ENCODE measurements at places on chromosomes 7 and 10.
A peak's percentile ranks its signal among the peaks of the same experiment; 100 is the strongest.

DNA sequence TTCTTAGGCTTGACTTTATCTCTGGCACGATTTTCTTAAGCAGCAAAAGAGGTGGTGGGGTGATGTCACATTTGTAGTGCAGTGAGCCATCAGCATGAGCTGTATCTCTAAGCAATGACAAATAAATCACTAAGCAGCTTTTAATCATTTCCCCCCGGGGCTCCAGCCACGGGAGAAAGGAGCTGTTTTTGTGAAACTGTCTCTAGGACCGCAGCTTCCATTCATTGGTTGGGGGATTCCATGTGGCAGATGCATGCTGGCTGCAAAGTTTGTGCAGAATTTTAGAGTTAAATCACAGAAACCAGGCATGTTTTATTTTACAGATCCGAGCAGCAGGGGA, 464 bp downstream of the KIAA1217 start:
- DNase-seq: no peak

DNA sequence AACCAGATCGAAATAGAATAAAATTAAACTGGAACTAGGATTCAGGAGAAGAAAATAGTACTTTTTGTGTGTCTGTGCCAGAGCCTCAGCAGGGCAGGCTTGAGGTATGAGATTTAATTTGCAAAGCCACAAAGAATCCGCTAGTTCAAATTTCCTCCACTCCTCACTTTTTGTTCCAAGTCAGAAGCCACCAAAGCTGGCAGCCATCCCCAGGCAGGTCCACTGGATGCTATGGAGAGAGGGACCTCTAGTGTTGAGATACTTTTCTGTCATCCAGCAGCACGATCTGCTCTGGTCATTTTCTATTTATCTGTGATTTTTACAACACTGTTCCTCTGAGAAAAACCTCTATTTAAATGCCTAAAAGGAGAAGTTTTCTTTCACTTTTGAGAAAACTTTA, 147.9 kb upstream of the FRMD4A start:
- DNase-seq: no peak

GRCh38 chr7:112125250-112125649, 80.9 kb downstream of the DOCK4 start:
- DNase-seq: no peak

GRCh38 chr7:44767912-44768627, 19.4 kb downstream of the ZMIZ2 start:
- peak; percentile 42 for DNase-seq

DNA sequence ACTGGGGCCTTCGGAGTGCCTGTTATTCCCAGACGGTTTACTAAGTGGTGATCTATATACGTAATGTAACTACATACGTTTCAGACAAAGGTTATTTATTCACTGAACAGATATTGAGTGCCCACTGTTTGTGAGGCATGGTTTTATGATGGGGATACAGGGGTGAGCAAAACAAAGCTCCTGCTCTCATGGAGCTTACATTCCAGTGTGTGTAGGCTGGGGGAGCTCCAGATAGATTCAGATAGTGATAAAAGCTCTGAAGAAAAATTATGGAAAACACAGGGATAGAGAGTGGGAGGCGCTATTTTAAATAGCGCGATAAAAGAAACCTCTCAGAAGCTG, 466 bp upstream of the DNAJB12 start:
- no peak for DNase-seq

DNA sequence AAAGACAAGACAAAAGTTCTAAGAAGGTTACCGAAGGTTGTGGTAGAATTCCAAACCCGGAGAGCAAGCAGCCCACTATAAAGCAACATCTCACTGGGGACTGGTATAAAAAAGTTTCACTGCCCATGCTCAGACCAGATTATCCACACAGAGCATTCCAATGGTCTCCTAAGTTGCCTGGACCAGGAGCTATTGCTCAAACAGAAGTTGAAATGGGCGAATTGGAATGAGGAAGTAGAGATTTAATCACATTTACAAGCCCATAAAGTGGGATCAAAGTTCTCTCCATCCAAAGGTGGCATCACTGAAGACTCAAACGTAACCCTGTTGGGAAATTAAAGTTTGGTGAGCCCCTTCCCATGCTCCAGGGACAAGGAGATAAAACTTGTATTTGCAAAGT, 19.8 kb downstream of the OR2F1 start:
- no peak for DNase-seq

DNA sequence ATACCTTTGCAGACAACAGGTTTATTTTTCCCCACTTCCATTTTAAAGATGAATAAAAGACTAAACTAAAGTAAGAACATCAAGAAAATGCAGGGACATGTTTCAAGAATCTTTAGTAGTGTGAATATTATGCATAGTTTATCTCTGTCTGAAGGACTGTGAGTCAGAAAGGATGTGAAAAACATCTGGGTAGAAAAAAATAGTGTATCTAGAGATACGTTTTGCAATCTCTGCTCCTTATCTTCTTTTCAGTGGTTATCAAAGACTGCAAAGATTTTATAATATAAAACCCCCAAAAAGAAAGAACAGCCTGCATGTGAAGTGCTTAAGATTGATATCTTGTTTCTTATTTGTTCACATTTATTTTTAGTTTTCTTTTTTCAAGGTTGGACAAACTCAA, 101.9 kb upstream of the ARHGAP21 start:
- DNase-seq: no peak

- no peak for DNase-seq
These were observed 34.2 kb downstream of the DNAJC12 start for GRCh38 chr10:67803588-67804394.

DNA sequence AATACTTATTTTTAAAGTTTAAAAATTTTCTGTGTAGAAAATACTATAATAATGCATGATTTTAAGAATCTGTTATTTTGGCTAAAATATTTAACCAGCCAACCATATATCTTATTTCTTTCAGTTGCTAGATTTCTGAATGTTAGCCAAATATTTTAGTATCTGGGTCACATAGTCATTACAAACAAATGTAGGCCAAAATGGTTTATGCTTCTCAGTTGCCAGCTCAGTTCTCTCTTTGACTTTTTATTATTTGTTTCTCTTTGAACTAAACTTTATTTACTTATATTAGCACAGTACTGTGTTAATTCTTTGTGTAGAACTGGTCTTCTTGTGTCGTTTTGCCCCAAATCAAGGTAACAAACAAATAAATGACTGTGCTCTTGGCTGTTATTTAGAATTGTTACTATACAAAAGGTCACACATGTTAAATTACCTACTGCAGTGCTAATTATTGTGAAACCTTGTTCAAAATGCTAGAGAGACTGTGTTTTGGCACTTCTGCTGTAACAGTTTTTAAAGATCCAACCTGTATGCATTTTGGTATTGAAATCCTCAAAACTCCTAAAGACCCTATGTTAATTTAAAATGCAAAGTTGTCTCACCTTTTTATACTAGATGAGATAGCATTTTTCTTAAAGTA, 39.8 kb downstream of the ZEB1 start:
- DNase-seq: no peak

GRCh38 chr7:97499204-97499603, 232.7 kb upstream of the TAC1 start:
- no peak for DNase-seq

GRCh38 chr7:105297985-105298384, 90.7 kb downstream of the SRPK2 start:
- no peak for DNase-seq

DNA sequence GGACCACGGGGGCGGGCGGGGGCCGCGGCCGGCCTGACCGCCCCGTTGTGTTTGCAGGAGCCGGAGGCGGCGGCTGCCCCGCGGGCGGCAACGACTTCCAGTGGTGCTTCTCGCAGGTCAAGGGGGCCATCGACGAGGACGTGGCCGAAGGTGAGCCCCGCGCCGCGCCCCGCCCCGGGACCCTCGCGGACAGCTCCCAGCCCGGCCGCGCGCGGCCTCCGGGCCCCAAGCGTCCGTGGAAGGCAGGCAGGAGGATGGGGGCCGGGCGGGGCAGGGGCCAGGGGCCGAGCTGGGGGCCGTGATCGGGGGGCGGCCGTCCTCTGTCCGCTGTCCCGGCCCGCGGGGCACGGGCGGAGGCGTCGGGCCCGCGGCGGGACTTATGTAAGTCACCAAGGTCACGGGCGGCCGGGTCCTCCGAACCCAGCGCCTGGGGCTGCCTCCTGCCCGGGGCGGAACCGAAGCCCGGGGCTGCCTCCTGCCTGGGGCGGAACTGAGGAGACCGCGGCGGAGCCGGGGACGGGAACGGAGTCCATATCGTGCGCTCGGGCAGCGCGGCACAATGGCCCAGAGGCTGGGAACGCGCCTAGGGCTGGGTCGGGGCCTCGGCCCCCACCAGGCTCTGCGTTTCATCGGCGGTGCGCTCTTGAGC, 497 bp downstream of the PPP2R2D start:
- peak; percentile 57 for DNase-seq

DNA sequence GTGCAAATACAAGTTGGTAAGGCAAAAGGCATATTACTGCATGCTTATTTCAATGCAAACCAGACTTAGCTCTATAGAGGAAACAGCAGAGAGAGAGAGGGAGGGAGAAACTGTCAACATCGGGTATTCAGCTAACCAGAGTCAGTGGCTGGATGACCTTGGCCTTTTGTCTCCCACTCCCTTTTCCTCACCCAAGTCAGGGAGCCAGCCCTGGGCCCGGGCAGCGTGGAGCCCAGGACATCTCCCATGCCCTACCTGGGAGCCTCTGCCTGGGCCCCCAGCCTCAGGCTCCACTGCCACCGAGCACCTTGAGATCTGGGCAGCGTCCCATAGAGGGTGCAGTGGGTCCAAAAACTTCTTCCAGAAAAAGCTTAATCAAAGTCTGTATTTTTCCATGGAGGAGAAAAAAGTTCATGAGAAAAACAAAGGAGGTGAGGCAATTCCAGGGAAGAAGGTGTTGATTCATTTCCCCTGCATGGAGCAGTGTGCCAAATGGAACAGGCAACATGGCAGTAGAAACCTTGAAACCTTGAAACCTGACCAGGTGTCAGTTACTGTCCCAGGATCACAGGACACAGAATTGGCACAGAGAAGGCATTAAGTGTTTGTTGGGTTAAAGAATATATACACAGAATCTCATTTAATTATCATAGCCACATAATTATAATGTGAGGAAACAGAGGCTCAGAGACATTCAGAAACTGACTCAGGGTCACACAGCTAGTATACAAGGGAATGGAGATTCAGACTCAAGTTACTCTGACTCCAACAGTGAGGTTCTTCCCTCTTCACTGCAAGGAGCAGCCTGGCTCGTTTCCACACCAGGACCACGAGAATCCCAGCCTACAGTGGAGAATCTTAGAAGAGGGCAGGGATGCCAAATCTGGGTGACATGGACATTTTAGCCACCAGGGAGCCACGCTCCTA, 5.8 kb upstream of the NCOA4 start:
- DNase-seq: no peak

Measured in CD4-positive, alpha-beta T cell treated with Interferon alpha-2 for 1 hour (primary cell).